H4 (cell line): ENCODE measurements at places on chromosomes 5 and 9. TPM values are rescaled to one million over a fixed set of nuclear protein-coding genes. Genes with fewer than 3 reads are reported as not detected.
A peak's percentile ranks its signal among the peaks of the same experiment; 100 is the strongest.

GRCh38 chr5:40906351-40906751 is 2.9 kb upstream of the C7 start:
- no peak for DNase-seq

GRCh38 chr9:24824607-24825006 is 278.9 kb upstream of the IZUMO3 start:
- no peak for DNase-seq

DNA sequence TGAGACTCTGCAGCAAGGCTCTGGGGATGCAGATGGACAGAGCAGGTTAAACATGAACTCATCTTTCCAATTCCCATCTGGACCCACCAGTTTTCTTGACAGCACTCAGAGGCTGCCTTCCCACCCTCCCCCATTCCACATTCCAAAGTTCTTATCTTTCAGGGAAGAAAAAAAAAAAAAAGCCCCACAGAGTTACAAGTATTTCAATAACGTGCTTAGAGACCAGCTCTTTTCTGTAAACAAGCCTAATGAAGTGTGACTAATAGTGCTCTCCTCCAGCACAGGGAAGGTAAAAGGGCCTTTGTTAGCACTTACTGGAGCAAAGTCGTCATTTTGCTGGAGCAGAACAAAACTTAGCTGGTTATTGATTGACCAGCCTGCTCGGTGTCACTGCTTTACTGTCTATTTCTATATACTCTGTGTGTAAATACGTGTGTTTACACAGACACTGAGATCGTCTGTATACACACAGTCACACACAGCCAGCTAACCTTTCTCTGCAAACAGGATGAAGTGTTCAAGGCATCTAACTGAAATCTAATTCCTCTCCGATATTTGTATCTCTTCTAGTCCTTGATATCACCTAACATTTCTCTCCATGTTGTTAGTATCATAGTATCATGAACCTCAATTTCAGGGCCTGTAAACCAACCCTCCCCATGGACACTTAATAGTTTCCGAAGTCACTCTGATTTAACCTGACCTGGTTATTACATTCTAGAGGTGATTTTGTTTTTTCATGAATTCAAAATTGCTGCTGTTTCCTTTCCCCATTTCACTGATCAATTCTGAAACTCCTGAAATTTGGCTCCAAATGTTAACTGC is 84.9 kb downstream of the ZNF608 start:
- peak; percentile 94 for DNase-seq

DNA sequence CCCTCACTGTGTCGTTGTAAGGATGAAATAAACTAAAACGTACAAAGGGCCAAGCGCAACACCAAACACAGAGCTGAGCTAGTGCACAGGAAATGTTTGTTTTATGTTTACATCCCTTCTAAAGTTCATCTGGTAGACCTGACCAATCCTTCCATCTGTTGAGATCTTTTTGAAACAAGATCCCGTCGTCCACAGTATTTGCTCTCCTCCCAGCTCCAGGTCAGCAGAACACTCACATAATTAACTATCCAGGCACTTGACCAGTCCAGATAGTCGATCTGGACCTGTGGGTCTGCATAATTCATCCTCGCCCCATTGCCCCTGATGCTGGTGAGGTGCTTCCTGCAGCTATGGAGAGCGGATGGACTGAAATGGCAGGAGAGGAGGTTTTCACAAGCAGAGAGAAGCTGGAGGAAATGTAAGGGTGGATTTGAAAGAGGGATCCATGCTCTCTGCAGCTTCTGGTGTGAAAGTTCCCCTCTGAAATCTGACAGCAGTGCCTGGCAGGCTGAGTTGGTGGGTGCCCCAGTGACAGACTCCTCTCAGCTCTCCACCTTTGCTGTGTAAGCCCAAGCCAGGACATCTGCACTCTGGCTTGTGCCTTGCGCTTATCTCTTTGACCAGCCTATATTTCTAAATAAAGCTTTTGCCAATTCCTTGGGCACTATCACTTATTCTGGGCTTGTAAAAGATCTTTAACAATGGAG is 102.4 kb downstream of the TTLL11 start:
- no peak for DNase-seq

- peak; percentile 47 for DNase-seq
Observed at GRCh38 chr9:20732118-20732517, 48.1 kb downstream of the FOCAD start.

The TMEM141 gene
- total RNA-seq, result 87.0 and 93.0 TPM in 2 replicates

GRCh38 chr5:159800131-159800840 is 116.0 kb upstream of the ADRA1B start:
- DNase-seq, result no peak

DNA sequence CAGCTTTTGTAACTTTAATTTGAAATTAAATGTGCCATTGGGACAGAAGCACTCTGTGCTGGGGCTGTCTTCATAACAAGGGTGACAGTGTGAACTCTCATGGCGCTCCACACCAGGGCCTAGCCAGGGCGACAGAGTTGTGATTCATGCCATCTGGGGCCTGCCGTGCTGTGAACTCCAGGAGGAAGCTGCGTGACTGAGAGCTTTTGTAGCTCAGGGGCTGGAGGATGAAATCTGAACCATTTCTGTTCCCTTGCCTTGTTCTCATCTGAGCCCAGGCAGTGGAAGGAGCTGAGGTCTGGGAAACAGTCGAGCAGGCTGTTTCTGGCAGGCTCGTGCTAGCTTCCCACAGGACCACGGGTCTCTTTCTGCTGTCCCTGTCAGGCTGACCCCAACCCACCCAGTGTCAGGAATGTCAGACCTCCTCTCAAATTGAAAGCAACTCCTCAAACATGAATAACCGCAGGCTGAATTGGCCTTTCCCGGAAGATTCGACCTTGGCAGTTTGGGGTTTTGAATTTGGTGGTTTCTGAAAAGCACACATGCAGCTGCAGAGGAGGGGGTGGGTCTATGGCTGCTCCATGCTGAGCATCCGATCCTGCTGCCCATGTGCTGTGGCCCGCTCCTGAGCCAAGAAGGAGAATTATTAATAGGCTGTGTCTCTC is 69.2 kb upstream of the RPS23 start:
- DNase-seq, result peak; percentile 45

- no peak for DNase-seq
Observed at GRCh38 chr5:133431326-133431865, 180.9 kb downstream of the FSTL4 start.

The TMEM215 gene
- 0.08 TPM in 1 of 2 replicates, not detected in the other for total RNA-seq

GRCh38 chr9:26125693-26126092 is 447.4 kb upstream of the TUSC1 start:
- no peak for DNase-seq

DNA sequence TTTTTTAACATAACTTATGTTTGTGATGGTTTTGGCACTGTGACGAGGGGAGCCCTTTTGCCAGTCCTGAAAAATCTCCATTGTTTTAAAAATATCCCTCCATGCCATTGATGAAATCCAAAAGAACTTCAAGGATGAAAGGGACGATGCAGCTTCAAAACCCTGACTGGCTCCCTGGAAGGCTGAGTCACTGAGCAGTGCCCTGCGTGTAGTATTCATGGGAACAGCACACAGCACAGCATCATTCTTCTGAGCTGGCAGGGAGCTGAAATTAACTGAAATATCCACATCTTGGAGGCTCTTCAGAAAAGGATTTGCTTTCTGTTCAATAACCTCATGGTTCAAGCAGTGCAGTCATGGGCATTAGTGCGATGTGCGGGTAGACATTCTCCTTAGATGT is 29.7 kb downstream of the PDE4D start:
- no peak for DNase-seq
